ENCODE measurements at places on chromosomes 7 and 10.

- DNase-seq = no peak
Observed at GRCh38 chr10:126661841-126662515, 8.5 kb downstream of the C10orf90 start.

- DNase-seq = no peak
Observed at GRCh38 chr7:15178065-15178464, 275.5 kb upstream of the DGKB start.

GRCh38 chr7:157568770-157569584 is 232.2 kb downstream of the DNAJB6 start:
- DNase-seq = no peak

DNA sequence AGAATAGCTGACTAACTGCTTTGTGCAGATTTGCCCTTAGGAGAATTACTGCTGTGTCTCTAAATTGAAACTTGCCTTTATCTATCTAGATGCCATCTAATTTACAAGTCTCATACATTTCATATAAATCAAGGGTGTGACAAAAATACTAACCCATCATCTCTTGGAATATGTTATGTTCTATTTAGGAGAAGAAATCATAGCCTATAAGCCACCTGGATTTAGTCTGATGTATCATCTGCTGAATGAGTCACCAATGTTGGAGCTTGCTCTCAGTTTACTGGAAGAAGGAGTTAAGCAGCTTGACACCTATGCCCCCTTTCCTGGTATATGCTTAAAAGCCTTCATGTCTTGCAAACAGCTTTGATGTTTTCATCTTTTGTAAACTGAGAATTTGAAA is 43.5 kb downstream of the NUP205 start:
- DNase-seq = no peak

GRCh38 chr10:113225903-113226302 is 275.9 kb downstream of the TCF7L2 start:
- DNase-seq = no peak

- DNase-seq = no peak
Observed at GRCh38 chr10:97058521-97058920, 127.2 kb downstream of the SLIT1 start.

DNA sequence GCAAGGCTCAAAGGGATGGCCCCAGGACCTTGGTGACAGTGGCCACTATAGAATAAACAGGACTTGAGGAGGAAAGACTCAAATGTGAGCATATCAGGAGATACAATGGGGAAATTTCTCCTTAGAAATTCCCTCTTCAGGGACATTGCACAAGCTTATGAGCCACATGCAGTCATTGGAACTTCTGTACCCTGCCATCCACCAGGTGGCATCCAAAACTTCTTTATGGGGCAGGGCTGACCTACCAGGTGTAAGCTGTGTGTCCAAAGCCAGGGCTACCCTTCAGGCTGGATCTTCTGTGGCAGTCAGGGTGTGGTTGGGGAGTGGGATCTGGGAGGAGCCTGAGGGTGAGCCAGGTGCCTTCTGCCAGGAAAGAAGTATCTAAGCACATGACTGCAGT is 36.6 kb upstream of the LRRC18 start:
- peak; percentile 8 for DNase-seq

GRCh38 chr7:23490357-23491135 is 20.3 kb upstream of the IGF2BP3 start:
- DNase-seq = no peak

GRCh38 chr10:29730458-29730857 is 95.7 kb upstream of the SVIL start:
- DNase-seq = no peak

GRCh38 chr10:71494980-71495381 is 98.3 kb downstream of the CDH23 start:
- no peak for DNase-seq

GRCh38 chr7:84985073-84985784 is 201.6 kb downstream of the SEMA3D start:
- DNase-seq = no peak

DNA sequence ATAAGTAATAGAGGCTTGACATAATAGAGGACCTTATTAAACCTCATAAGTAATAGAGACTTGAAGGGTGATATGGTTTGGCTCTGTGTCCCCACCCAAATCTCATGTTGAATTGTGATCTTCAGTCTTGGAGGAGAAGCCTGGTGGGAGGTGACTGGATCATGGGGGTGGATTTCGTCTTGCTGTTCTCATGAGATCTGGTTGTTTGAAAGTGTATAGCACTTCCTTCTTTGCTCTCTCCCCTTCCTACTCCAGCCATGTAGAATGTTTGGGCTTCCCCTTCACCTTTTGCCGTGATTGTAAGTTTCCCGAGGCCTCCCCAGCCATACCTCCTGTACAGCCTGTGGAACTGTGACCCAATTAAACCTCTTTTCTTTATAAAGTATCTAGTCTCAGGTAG is 8.6 kb downstream of the KIFBP start:
- no peak for DNase-seq

DNA sequence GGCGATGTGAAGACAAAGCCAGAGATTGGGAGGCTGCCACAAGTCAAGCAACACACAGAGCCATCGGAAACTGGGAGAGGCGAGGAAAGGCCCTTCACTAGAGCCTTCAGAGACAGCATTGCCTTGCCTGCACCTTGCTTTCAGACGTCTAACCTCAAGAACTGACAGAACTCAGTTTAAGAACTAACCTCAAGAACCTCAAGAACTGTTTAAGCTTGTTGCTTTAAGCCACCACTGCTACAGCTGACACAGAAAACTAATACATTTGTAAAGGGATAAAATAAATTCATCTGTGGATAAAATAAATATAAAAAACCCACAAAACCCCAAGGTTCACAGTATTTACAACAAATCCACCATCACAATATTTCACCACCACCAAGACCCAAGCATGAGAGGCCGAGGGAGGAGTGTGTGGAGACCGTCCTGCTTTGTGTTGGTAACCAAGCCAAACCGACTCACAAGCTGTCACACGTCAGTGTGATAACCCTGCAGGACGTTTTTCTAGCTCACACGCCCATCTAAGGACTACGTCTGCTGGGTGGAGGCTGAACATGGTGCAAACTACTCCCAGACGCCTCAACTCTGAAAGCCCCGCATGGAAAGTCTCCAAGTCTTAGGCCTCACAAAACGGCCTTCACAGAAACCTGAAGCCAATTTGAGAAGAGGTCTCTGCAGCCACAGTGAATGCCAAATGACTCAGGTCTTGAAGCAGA is 116.8 kb downstream of the ABLIM1 start:
- DNase-seq = no peak

DNA sequence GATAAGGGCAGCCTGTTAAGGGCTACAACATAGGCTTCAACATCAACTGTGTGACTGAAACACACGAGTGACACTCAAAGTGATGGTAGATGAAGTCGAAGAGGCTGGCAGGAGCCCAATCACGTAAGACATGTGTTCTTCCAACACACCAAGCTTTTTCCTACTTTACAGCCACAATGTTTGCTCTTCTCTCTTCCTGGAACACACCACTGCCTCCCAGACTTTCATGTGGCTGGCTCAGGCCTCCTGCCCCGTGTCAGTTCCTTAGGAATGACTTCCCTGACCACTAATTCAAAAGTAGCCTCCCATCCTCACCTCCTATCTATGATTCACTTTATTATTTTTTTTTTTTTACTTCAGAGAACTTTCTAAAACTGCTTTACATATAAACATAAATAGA is 209.2 kb downstream of the GPAM start:
- no peak for DNase-seq

DNA sequence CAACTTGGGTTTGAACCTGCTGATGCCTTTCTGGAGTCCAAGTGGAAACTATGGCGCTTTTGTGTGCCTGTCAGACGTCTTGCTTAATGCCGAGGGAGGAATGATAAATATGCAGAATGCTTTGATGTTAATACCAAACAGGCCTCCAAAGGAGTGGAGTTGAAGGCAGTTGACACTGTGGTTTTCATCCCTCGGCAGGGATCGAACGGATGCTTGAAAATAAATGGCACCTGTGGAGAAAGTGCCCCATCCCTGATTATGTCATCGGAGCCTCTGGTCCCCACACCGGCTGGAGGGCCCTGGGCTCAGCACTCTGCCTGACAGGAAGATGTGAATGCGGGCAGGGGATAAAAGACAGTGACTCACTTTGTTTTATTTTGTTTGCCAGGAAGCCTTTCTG is 148.7 kb upstream of the GPR26 start:
- DNase-seq = no peak

GRCh38 chr10:109988212-109988596 is 19.6 kb upstream of the ADD3 start:
- DNase-seq = no peak

GRCh38 chr10:130932326-130933007 is 379.1 kb downstream of the TCERG1L start:
- no peak for DNase-seq

GRCh38 chr7:131483586-131483985 is 72.8 kb downstream of the PODXL start:
- no peak for DNase-seq

DNA sequence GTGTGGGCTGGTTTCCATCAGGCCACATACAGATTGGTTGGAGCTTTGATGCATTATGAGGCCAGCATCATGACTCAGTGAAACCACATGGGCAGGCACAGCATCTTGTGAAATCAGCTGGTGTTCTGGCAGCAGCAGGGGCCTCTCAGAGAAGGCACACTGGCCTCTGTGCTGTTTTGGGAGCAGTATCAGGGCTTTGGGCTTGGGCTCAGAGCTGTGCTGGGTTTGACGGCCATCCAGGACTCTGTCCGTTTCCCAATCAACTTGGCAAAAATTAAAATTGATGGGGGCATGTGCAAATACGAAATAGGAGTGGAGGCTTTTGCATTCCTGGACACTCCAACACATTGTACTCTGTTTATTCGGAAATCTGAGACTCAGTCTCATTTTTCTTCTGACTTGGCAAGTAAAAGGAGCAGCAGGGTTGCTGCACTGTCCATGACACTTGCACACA is 190.9 kb downstream of the BMPER start:
- no peak for DNase-seq

GRCh38 chr7:1140476-1141104 is 19.4 kb downstream of the ZFAND2A start:
- no peak for DNase-seq

- no peak for DNase-seq
Observed at GRCh38 chr10:100939763-100940344, 27.1 kb downstream of the SLF2 start.

Measured in epithelial cell of prostate (primary cell).